ENCODE measurements at places on chromosomes 3 and 15.

- DNase-seq = peak; percentile 46
Measured at GRCh38 chr3:140292170-140292569, 357.2 kb downstream of the CLSTN2 start.

- no peak for DNase-seq
Measured at GRCh38 chr3:155989536-155989935, 119.1 kb downstream of the GMPS start.

DNA sequence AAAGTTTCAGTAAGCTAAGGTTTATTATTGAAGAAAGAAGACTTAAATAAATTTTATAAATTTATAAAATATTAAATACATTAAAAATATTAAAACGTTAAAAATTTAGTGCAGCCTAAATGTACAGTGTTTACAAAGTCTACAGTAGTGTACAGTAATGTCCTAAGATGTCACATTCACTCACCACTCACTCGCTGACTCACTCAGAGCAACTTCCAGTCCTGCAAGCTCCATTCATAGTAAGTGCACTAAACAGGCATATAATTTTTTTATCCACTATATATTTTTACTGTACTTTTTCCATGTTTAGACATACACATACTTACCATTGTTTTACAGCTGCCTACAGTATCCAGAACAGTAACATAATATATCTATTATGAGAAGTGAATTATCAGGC lies 51.5 kb downstream of the TJP1 start:
- DNase-seq = peak; percentile 7

- no peak for DNase-seq
Measured at GRCh38 chr3:194985031-194985578, 285.9 kb downstream of the XXYLT1 start.

GRCh38 chr15:58260205-58260724 lies 122.1 kb downstream of the AQP9 start:
- DNase-seq = no peak

DNA sequence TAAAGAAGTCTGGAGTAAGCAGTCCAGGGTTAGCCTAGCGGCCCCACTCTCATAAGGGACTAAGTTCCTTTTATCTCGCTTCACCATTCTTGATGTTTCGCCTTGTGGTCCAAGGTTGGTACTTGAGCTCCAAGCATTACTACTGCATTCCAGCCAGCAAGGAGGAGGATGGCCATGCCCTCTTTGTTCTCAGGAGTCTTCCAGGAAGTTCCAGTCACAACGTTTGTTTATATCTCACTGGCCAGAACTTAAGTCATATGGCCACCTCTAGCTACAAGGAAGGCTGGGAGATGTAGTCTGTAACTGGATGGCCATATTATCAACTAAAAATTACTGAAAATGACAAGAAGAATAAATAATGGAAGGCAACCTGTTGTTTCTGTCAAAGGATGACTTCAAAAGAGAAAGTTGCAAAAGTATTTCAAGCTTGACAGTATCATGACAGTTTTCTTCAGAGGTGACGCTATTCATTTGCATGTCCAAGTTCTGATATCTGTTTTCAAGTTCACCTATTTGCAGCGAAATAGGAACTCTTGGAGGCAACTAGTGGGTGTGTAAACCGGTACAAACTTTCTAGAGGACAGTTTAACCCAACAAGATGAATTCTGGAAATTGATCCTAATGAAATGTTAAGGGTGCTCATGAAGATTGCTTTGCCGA lies 118.6 kb downstream of the PGPEP1L start:
- DNase-seq = peak; percentile 54

DNA sequence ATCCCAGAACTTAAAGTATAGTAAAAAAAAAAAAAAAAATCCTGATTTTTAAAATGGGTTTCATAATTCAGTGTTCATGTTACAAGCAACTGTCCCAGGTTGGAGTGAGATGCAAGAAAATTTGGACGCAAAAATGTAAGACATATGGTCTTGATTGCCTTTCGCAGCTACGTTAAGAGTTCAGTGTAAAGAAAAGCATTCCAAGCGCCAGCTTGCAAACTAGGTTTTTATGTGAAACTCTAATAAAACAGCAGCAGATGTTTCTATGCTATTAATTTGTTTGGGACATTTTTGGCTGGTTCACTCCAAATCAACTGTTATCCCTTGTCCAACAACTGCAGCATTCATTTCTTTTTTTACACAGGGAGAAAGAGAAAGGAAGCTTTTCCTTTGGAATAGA lies 957.8 kb downstream of the ROBO1 start:
- DNase-seq = no peak

GRCh38 chr3:39287216-39288164 lies 7.7 kb upstream of the CX3CR1 start:
- no peak for DNase-seq

GRCh38 chr3:48929358-48930035 lies 10.9 kb downstream of the ARIH2 start:
- no peak for DNase-seq

DNA sequence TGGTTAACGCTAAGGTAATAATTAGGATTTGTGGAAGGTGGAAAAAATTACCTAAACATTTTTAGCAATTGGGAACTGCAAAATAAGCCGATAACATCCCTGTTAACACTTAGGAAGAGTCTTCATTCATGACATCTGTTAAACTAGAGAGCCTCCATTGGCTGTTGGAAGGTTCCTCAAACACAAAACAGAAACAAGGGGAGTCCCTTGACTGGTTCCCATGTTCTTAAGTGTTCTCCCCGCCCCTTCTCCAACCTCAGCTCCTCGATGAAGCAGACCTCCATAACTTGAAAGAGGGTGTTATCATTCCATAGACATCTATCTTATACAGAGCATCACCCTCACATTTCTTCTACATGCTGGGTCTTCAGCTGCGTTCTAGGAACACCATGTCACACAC lies 2.5 kb downstream of the SLC22A13 start:
- DNase-seq = no peak

DNA sequence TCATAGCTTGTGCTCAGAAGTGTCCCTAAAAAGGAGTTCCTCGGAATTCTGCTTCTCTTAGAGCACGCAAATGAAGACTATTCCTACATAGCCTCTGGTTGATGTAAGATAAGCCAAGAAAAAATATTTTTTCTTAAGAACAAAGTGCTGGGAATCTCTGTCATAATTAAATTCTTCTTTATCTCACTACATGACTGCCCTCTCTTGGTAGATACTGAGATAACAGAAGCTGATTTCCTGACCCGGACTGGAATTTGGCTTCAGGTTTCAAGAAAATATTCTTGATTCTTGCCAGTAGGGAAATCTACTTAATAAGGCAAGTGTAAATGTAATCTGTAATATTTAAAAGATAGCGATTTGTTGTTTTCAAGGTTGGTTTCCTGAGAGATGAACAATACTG lies 31.3 kb upstream of the SETMAR start:
- DNase-seq = no peak

- DNase-seq = no peak
Measured at GRCh38 chr3:152720951-152721718, 113.8 kb upstream of the P2RY1 start.

DNA sequence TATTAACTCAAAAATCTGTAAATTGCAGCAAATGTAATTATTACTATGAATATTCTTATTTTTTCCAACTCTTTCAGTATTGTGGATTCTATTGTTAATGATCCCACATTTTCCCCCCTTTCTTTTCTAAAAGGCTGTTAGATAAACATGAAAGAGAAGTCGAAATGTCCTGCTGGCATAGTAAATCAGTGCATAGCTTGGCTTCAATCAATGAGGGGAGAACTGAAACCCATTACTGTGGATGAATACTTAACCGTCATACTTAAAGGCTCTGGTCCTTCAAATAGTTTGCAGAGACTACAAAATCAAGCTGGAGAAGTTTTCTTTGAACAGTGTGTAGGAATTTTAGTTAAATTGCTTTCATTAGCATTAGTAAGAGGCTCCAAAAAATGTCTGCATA lies 667.9 kb downstream of the CADM2 start:
- no peak for DNase-seq

DNA sequence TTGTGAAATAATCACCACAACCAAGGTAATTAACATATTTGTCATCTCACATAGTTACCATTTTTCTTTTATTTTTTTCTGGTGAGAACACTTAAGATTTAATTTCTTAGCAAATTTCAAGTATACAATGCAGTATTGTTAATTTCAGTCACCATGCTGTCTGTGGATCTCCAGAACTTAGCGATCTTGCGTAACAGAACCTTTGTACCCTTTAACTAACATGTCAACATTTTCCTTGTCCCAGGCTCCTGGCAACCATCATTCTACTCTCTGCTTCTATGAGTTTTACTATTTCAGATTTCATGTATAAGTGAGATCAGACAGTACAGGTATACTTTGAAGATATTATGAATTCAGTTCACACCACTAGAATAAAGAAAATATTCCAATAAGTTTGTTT lies 154.4 kb downstream of the KCNAB1 start:
- no peak for DNase-seq

GRCh38 chr3:14798231-14798630 lies 20.5 kb upstream of the FGD5 start:
- DNase-seq = no peak

DNA sequence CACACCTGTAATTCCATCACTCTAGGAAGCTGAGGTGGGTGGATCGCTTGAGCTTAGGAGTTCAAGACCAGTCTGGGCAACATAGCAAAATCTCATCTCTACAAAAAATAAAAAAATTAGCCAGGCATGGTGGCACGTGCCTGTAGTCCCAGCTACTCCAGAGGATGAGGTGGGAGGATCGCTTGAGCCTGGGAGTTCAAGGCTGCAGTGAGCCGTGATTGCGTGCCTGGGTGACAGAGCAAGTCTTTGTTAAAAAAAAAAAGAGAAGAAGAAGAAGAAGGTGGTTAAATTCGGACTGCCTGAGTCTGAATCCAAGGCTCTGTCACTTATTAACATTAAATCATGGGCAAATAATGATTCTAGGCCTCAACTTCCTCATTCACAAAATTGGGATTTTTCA lies 51.0 kb downstream of the EOMES start:
- DNase-seq = no peak

GRCh38 chr3:124510290-124510689 lies 220.0 kb upstream of the UMPS start:
- peak; percentile 13 for DNase-seq

DNA sequence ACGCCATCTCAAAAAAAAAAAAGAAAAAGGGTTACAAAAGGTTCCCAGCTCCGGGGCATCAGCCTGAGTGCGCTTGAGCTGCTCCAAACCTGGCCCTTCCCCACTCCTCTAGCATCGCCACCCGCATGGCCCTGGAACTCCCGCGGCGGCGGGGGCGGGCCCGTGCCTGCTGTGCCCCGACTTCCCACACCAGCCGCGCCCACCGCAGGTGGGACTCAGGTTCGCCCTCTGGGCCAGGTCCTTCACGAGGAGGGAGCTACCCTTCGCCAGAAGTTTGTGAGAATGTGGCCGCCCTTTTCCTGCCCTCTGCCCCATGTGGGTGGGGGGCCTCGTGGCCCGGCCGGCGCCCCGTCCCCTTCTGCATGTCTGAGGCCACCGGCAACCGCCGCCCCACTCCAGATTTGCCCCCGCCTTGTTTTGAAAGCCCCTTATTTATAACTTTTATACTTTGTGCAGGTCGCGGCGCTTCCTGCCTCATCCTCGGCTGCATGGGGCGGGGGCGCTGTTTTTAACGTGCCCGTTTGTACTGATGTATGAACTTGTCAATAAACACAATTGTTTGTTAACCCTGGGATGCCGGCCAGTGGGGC lies 507 bp upstream of the JMJD7 start:
- peak; percentile 26 for DNase-seq

DNA sequence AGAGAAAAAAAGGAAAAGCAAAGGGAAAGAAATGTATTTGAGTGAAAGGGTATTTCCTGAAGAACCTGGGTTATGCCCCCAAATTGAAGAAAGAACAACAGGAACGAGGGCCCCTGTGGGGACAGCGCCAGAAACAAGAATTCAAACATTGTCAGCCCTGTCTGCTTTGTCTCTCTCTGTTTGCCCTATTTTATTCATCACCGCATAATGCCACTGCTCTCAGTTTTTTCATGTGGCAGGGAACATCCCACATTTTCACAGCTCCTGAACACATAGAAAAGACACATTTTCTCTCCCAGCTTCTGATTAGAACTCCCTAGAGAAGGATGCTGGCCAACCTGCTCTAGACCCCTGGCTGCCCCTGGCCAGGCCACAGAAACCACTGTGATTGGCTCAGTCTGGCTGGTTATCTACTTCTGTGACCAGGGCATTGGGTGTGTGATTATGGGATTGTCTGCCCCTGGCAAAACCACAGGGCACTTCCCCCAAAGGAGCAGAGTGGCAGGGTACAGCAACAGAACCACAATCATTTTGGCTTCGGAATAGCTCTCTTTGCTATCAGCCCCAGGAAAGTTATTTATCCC lies 31.3 kb upstream of the CCDC54 start:
- no peak for DNase-seq

DNA sequence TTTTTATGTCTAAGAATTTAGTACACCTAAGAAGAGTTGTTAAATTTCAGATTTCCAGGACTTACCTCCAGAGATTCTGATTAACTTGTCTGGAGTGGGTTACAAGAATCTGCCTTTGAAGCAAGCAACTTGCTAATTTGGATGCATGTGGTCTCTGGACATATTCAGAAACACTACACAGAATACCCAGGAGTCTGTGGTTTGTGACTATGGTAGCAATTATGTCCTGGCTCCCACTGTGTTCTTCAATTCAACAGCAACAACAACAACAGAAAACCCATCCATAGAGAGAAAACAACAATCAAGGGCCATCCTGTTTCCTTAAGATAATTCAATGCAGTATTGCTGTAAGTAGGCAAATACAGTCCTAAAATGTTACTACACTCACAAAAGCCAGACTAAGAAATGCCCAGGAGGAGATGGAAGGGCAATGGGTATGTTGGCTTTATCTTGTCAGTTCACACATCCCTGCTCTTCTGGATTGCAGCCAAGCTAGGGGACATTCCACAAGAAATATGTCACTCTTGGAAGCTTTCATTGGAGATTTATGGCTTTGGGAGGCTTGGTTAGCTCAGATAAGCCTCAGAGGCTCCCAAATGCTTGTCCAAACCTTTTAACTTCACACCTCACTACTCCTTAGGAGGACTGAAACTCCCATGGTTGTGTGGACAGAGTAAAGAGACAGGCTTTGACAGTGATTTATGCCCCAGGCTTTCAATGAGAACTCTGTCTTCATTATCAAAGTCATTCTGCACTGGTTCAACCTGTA lies 99.4 kb upstream of the MRPL3 start:
- no peak for DNase-seq

DNA sequence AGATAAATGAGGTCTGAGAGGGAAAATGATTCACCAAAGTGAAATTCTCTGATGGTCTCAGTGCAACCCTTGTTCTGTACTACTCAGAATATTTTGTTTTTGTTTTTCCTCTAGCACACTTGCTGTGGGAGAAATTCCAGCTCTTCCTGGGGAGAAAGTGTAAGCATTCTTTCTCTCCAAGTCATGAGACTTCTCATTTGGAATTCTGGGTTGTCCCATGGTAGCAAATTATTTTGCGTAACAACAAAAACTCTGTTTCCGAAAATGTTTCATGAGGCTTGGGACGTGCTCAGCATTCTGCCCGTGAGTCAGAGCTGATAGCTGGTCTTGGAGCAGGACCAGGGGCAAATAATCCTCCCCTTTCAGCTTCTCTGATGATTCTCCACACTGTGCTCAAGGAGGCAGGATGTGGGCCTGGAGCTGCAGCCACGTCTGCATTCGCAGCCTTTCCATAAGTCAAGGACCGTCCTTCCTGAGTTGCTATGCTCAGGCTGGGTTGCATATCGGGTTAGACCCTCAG lies 70.3 kb downstream of the SENP2 start:
- DNase-seq = peak; percentile 92

- peak; percentile 31 for DNase-seq
Measured at GRCh38 chr3:170699158-170700053, 113.5 kb upstream of the SLC7A14 start.

GRCh38 chr15:44662478-44663409 lies 718 bp downstream of the SPG11 start:
- DNase-seq = peak; percentile 77

Measured in Daoy (cell line).